ENCODE measurements at places on chromosomes 5 and 9.
A peak's percentile ranks its signal among the peaks of the same experiment; 100 is the strongest.

DNA sequence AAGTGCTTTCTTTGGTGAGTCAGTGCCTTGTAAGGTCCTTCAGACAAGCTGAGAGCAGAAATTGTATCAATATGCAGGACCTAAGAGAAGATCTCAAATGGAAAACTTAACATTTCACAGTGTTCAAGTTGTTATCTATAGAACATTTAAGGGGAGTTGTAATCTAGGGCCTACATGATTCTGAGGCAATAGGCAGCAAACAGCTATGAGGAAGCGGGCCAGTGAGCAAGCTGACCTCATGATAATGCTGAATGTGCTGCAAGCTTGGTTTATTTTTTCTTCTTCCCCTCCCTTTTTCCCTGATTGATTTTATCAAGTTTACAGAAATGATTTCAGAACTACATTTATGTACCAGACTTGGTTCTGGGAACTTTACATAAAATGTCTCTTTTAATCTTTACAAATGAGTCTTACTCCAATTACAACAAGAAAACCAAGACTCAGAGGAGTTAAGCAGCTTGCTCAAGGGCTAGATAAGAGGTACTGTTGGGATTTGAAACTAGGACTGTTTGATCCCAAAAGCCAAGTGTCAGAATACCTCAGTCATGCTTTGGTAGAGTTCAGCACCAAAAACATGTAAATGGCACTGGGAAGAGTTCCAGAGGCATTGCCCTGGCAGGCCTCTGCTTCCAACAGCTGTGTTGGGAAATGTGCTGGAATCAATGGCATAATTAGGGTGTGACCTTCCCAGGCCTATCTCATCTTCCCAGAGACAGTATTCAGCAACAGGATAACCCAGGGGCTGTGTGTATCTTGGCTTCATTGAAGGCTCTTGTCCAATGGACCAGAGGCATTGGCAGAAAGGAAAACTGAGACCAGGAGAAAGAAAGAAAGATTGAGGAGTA is 130.1 kb downstream of the LRRC70 start:
- no peak for DNase-seq

DNA sequence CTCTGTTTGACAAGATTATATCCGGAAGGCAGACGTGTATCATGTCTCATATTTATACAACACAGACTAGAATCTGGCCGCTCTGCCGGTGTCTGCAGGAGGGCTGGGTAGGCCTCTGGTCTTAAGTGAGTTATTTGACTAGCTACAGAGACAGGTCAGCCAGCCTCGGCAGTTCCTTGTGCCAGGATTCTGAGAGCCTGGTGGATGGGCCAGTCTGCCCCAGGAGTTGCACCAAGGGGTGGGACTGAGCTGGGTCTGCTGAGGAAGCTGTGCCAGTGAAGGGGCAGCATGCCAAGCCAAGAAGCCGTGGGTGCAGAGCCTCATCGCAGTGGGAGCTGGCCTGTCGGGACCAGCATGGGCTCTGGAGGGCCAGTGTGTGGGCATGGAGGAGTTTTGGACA is 7.1 kb downstream of the SNX18 start:
- DNase-seq = no peak

DNA sequence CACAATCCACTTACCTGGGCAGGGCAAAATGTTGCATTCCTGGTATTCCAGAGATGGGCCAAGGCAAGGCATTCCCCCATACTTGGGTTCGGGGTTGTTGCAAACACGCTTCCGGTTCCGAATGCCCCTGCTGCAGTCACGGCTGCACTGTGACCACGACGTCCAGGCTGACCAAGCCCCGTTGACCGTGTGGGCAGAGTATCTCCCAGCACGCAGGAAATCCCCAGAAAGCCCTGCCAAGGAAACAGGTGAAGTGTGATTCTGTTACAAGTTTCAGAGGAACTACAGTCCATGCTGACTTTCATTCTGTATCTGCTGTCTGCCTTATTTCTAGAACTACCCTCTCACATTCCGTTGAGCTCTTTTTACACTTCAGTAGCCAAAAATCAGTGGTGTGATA is 483.0 kb downstream of the SEMA5A start:
- DNase-seq = no peak

GRCh38 chr9:99466781-99467180 is 244.7 kb downstream of the SEC61B start:
- DNase-seq = no peak

DNA sequence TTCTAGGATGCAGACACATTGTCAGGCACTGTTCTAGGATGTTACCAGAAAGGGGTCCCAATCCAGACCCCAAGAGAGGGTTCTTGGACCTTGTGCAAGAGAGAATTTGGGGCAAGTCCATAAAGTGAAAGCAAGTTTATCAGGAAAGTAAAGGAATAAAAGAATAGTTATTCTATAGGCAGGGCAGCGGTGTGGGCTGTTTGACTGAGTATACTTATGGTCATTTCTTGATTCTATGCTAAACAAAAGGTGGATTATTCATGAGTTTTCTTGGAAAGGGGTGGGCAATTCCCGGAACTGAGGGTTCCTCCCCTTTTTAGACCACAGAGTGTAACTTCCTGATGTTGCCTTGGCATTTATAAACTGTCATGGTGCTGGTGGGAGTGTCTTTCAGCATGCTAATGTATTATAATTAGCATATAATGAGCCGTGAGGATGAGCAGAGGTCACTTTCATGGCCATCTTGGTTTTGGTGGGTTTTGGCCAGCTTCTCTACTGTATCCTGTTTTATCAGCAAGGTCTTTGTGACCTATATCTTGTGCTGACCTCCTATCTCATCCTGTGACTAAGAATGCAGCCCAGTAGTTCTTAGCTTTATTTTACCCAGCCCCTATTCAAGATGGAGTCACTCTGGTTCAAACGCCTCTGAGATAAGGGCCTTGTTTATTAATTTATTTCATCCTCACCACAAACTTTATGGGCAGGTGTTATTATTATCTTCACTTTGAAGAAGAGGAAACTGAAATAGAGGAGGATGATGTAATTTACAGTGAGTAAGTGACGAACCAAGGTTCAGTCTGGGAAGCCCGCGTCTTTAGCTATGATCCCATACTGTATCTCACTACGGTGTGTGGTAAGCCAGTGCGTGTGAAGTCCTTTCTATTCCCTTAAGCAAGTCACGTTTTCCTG is 186.0 kb upstream of the KLF4 start:
- no peak for DNase-seq

DNA sequence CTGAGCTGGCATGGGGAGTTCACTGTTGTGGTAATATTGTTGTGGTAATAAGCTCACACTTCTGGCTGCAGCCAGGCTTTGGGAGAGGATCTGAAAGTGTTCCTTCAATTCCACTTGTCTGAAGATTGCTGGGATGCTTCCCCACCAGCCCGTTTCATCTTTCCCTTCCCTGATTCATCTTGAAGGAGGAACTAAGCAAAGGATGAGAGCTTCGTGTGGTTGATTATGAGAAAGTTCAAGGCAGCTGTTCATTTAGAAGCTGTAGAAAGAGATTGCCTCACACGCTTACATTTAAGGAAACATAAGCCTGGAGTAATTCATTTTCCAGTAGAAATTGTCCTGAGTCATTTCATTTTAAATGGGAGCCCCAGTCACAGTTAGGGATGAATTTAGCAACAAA is 122.4 kb upstream of the GAS1 start:
- DNase-seq = no peak

DNA sequence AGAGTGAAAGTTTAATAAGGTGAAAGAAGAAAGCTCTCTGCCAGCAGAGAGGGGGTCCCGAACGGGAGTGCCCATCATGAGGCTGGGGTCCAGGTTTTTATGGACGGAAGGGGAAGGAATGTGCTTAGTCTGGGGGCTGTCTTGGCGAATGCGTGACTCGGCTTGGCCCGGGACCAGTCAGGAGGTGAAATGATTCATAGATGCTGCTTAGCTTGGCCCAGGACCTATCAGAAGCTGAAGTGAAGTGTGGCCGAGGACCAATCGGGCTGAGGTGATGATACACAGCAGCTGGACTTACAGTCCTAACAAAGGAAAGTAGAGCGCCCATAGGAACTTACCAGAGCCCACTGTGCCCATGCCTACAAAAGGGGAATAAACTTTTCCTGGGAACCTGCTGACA is 3.9 kb upstream of the FKTN start:
- no peak for DNase-seq

DNA sequence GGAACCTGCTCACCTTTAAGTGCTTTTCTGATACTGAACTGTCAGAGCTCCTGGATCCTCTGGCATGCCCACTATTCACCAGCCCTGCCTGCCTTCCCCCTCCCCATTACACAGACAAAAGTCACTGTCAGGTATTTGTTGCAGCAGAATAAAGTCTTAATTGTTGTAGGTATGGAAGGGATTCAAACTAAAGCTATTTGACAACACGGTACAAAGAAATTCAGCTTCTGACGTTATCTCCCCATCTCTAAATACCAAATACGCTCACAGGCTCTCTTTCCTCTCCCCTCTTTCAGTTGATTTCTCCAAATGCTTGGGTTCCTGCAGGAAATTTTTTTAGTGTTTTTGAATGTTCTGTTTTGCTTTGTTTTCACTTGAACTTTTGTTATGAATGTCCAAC is 9.3 kb upstream of the TGFBR1 start:
- no peak for DNase-seq

- DNase-seq = no peak
Observed at GRCh38 chr9:86902991-86903733, 44.1 kb downstream of the GAS1 start.

- no peak for DNase-seq
Observed at GRCh38 chr5:178436326-178436940, 153.8 kb downstream of the COL23A1 start.

- DNase-seq = no peak
Observed at GRCh38 chr9:2992427-2992826, 148.5 kb upstream of the PUM3 start.

DNA sequence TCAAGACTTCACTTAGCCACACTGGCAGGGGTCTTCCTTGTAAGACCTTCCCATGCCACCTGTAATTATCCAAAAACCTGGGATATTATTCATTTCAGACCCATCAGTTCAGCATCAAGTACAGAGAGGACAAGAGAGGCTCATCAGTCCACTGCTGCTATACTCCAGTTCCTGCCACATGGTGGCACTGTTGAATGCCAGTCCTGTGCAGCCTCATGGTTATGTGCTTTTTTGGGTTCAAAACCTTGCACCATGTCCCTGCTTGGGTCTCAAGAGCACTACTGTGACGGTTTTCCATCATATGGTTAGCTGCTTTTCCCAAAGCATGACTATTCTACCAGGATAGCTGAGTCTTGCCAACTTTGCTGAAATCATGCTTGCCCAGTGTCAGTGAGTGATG is 8.5 kb downstream of the PTGS1 start:
- no peak for DNase-seq

- no peak for DNase-seq
Observed at GRCh38 chr5:103867857-103868598, 305.4 kb upstream of the NUDT12 start.

DNA sequence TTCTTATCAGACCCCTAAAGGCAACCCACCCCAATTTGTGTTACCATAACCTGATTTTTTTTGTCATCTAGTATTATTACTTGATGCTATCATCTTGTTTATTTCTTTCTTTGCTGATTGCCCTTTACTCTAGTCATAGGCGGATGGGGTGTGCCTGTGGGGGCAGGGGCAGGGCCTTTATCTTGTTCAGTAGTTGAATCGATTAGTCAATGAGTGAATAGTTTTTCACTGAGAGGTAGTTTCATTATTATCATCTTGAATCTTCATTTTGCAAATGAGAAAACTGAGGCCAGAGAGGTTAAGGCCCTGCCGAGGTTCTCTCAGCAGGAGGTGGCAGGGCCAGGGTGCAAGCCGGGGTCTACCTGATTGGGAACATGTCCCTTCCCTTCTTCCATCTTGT is 9.4 kb upstream of the GM2A start:
- no peak for DNase-seq

- peak; percentile 72 for DNase-seq
Observed at GRCh38 chr9:7266911-7267595, 509.3 kb downstream of the KDM4C start.

GRCh38 chr5:58849921-58850667 is 267.2 kb downstream of the RAB3C start:
- peak; percentile 21 for DNase-seq

- DNase-seq = no peak
Observed at GRCh38 chr9:5043381-5043780, 58.3 kb downstream of the JAK2 start.

- DNase-seq = no peak
Observed at GRCh38 chr9:84343111-84343521, 2.6 kb upstream of the SLC28A3 start.

DNA sequence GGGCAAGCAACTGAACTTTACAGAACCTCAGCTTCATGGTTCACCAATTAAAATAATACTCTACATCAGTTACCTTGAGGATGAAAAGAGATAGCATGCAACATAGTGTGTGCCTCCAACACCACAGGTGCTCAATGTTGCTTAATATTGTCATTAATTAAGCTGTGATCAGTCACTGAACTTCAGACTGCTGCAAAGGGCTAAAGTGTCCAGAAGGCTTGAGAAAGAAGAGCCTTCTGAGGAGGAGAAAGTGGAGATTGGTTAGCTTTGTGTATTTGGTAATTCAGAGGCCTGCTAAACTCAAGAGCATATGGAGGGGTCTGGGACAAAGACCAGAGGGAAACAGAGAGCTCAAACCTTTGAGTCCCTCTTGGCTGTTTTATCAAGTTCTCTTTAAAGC is 66.3 kb upstream of the SELENOP start:
- no peak for DNase-seq

GRCh38 chr5:1538741-1539392 is 15.1 kb upstream of the LPCAT1 start:
- no peak for DNase-seq

DNA sequence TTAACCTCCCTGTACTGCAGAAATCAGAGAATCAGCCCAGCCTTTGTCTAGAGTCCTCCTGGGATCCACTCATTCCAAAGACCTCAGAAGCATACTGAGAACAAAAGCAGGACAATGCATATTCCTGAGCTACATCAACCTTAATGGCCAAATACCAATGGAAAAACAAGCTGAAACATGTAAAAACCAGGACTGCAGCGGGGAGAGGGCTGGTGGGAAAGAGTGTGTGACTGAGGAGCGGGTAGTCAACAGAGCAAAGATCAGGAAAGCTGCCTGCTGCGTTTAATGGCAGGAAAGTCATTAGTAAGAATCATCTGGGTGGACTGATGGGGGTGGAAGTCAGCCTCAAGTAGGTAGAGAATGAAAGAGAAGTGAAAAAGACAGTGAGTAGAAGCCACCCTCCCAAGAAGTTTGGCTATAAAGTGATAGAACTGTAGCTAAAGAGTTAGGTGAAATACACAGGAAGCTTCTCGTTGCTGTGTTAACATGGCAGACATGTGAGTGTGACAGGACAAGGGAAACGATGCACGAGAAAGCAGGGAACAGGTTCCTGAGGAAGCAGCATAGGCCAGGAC is 88.1 kb downstream of the OTULIN start:
- DNase-seq = no peak
